Central memory CD4-positive, alpha-beta T cell (primary cell): ENCODE measurements at places on chromosomes 1 and 21.

DNA sequence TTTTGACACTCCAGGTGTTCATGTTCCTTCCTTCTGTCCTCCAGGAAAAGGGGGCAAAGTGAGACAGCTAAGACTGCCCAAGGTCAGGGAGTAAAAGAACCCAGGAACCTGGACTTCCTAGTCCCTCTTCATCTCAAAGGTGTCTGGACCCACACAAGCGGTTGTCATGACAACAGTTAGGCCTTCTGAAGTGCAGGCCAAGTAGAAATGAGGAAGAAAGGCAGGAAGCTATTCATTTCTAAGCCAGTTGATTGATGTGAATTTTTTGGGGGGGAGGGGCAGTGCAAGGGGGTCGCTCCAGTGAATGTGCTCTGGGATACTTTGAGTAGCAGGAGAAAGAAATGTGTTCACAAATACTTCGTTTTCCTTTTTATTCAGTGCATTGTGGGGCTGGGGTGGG, 114.3 kb downstream of the NAV1 start:
- DNase-seq, result no peak

DNA sequence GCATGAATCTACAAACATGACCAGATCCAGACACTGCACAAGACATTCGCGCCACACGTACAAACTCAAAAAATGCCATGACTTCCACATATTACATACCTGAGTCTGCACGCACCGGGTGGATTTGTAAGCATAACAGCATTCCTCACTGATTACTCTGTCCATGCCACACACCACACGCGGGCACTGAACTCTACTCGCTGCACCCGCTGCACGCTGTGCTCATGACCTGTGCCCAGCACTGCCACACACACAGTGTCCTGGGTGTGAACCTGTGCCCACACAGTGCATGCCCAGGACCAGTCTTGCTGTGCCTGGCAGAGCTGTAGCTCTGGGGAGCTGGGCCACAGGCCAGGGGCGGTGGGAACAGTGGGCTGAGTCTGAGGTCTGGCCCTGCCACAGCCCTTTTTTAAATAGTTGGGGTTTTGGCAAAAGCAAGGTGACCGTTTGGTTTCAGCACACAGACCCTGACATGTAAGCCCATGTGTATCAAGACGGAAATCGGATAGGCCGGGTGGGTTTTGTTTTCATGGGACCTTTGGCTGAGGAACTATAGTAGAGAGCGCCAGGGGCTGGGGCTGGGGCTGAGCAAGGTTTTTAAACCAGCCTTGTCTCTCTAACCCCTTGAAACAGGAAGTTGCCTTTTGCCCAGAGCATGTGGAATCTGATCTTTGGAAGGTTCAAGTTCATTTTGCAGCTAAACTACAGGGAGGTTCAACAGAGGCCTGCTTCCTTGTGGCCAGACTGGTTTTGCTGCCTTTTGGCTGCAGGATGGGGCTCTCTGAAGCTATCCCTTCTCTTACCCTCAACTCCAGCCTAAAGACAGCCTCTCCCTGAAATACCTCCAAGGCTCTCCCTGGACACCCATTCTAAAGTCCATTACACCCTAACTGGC, 12.3 kb upstream of the GOLT1A start:
- DNase-seq, result no peak

DNA sequence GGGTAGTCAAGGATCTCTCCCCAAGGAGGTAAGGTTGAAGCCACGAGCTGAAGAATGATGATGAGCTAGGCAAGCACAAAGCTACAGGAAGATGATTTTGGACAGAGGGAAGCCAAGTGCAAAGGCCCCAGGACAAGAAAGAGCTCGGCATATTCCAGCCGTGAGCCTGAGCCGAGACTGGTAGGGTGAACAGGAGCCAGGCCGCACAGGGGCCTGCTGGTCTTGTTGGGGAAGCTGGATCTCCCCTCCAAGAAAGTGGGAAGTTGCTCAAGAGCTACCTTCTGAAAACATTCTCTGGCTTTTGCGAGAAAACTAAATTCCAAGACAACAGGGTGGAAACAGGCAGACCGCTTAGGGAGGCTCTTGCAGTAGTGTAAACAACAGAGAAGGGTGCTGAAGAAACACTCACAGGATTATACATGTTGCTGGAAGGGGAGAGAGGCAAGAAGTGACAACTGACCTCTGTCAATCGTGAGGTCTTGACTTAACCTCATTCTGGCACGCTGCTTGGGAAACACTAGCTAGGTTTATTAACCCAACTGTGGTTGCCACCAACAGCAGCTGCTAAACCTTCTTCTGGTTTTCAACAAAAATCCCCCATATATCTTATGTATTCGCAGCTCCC, 625.2 kb downstream of the SMYD3 start:
- DNase-seq, result no peak

- peak; percentile 56 for DNase-seq
Measured at GRCh38 chr1:153566414-153567371, 1.0 kb upstream of the S100A2 start.

DNA sequence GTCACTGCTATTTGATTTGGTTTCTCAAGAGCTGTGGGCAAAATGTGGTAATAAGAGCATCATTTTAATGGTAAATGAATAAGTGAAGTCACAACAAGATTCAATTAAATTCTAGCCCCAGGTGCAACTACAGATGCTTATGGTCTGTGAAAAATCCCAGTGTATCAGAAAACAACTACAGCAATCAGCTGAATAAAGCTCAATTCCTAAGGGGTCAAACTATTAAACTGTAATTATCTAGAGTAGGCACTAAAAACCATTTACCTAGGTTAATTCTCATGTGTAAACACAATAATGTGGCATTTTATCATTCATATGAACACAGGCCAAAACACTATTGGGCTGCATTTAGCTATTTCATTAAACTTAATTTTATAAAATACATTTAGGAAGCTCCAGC, 9.6 kb downstream of the TARBP1 start:
- no peak for DNase-seq

GRCh38 chr1:178371235-178371634, 125.5 kb downstream of the CLEC20A start:
- DNase-seq, result no peak

DNA sequence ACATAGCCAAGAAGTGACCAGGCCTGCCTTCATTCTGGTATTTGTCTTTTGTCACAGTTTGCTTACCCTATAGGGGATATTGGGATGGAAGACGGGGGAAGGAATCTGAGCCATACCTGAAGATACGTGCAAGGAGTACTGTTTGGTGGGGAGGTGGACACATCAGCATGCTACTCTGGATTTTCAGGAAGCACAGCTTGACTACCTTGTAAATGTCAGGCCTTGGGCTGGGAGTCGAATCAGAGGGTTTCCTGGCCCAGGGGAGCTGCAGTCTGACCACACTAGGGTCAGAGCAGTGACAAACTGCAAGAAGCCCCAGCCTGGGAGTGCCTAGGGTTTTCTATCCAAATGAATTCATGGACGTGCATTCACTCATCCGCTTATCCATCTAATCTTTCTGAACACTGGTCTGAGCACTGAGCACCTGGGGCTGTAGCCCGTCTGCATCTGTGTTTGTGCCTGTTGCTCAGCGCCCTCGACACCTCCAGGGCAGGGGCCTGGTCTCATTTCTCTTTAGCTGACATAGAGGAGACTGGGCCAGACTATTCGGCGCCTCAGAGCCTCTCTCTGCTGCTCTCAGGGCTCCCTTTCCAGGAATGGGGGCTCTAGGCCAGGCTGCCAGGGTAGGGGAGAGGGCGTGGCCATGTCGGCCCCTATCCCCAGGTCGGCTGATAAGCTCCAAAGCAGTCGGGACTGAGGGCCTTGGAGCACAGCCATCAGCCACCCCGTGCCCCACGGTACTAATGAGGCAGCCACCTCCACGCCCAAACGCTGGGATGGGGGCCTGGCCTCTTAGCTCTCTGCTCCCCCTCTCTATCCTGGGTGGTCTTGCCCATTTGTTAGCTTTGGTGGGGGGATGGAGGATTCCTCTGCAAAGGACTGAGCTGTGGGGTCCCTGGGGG, 47.0 kb upstream of the SLC2A1 start:
- DNase-seq, result no peak

- DNase-seq, result no peak
Measured at GRCh38 chr1:110393691-110394492, 3.1 kb upstream of the SLC16A4 start.

GRCh38 chr1:206738370-206739366, 31.9 kb upstream of the IL19 start:
- no peak for DNase-seq

- DNase-seq, result no peak
Measured at GRCh38 chr1:111754984-111755330, 744 bp upstream of the DDX20 start.
